ENCODE measurements at places on chromosomes 5 and 9. TPM values are rescaled to one million over a fixed set of nuclear protein-coding genes. Genes with fewer than 3 reads are reported as not detected.

Gene QRFP
- total RNA-seq = not detected

Gene GRHPR
- total RNA-seq = 73.1 TPM

Gene IDNK
- 6.2 TPM for total RNA-seq

Gene PPP2R2B
- 134 TPM for total RNA-seq

Gene HMCN2
- total RNA-seq = 0.46 TPM

Gene ITGA1
- total RNA-seq = 12.5 TPM

Gene RASEF
- total RNA-seq = 1.4 TPM

Gene TAF11L5
- total RNA-seq = not detected
